ENCODE measurements at places on chromosomes 6 and 20.
A peak's percentile ranks its signal among the peaks of the same experiment; 100 is the strongest.

- no peak for DNase-seq
These were observed 38.1 kb downstream of the B4GALT5 start for GRCh38 chr20:49675368-49676151.

DNA sequence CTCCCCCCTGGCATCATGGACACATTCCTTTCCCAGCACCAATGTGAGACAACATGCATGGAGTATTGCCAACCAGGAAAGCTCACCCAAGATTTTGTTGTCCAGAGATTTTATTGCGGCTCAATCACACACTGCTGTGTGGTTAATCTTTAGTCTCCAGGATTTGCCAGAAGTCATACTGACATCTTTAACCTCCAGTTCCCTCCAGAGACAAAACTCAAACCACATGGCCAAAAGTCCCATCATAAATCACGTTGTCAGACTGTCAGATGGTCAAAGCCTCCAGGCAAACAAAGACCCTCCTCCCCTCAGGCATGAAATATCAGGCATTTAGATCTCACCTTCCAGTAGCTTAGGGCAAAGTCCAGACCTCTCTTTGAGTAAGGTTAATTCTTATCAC is 97.3 kb upstream of the OPRM1 start:
- DNase-seq, result no peak

DNA sequence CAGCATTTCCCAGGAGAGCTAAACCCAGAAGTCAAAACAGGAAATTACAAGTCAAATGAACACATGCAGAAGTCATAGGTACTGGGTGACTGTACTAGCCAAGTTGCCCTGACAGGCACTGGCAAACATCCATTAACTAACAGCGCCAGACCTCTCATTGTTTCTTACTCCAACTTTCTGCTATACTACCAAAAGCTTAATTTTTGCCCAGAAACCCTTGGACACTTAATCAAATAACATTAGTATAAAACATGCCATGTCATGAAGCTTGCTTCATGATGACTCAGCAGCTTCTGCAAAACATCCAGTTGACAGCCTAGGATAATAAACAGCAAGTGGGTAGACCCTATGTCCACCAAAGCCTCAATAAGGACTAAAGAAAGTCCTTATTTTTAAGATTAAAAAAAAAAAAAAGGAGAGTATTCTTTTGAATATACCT is 3.5 kb downstream of the NUP153 start:
- DNase-seq, result peak; percentile 52

DNA sequence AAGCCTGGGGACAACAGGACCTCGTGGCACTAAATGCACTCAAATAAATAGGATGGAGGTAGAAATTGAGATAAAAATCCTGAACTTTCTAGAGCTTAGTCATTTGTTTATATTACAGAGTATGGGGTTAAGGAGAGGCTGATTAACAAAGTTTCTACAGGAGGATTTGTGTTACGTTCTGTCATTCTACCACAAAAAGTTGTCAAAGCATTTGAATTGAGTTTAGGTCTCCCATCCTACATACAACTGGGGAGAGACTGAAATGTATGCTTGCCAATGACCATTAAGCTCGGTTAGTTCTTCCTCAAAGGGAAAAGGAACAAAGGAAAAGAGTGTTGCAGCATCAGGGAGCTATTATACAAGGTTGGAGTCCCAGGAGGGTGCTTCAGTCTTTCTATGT is 597.9 kb downstream of the COL12A1 start:
- no peak for DNase-seq

DNA sequence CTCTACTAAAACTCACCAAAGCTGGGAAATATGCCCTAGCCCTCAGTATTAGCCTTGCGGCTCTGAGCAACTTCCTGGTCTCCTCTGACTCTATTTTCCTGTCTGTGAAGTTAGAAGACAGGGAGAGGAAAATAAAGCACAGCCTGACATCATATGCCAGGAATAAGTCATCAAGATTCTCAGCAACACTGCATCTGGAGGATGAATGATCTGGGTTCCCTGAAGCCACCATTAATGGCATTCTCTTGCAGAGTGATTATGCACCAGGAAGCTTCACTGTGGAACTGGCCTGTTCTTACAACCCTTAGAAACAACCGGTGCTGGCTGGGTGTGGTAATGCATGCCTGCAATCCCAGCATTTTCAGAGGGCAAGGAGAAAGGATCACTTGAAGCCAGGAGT is 12.4 kb downstream of the ADGRF5 start:
- DNase-seq, result no peak

- no peak for DNase-seq
These were observed 22.9 kb upstream of the CD83 start for GRCh38 chr6:14094721-14095120.

DNA sequence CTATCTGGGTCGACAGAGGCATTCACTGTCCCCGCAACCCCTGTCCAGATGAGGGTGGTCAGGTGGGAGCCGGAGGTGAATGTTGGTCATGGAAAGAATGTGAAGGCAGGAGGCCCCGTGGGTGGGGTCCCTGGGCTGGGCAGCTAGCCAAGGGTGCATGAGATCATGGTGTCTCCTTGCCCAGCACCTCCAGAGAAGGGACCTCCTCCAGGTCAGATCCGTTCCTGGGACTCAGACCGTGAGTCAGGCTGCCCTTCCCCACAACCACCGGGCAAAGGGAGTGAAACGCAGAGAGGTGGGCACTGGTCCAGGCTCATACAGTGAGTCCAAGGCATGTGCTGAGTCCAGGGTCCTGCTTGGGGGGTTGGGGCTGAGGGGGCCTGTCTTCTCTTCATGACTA is 3.5 kb downstream of the FOXS1 start:
- DNase-seq, result no peak

DNA sequence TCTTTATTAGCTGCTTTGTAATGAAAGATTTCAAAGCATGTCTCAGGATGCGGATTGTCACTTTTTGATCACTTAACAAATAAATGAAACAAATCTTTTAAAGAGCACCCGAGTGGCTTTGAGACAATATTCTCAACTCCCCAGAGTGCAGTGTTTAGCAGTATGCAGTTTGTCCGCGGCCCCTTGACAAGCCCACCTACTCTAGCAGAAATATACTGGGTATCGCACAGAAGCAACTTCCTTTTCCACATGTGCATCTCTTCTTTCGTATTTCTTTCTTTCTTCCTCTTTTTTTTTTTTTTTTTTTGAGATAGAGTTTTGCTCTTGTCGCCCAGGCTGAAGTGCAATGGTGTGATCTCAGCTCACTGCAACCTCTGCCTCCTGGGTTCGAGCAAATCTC is 84.5 kb upstream of the FAM184A start:
- DNase-seq, result no peak

DNA sequence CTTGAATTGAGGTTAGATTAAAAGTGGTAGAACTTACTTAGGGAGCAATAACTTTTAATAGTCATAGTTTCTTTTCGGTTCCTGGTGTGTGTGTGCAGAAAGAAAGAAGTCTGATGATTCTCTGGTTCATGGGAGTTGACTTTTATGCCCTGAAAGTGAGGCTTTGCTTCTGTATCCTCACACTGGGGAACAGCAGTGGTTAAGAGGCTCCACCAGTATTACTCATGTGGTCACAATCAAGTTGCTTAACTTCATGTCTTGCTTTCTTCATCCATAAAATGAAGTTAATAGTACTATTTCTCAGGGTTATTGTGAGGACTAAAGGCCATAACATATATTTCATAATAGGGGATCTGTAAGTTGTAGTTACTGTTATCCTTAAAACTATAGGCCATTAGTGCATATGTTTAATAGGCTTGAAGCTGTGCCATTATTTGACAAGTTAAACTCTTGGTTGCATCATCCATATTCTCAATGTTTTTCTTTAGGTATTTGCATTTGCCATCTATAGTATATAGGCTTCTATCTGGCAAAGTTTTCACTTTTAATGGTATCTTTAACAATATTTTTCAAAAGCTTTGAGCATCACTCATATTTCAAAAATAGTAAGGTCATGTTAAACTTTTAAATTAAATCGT is 262.4 kb downstream of the PLCB1 start:
- DNase-seq, result peak; percentile 29

DNA sequence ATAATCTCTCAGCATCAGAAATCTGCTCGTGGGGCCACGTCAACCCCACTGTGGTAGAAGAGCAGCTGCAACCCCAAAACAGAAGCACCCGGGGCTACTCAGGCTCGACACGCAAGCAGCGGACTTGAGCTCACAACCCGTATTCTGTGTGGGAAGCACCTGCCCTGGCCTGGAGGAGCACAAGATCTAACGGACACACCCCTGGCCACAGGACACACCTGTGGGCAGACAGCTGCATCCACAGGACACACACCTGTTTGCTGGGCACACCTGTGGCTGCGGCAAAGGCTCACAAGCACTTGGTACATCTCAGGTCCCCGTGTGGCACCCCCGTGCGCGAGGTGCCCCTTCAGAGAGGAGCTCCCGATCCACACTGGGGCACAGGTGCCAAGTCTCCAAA is 36.5 kb downstream of the ZBTB46 start:
- DNase-seq, result peak; percentile 33

GRCh38 chr6:111564482-111564945 is 41.2 kb downstream of the TRAF3IP2 start:
- no peak for DNase-seq

GRCh38 chr6:169168302-169168630 is 85.4 kb downstream of the THBS2 start:
- DNase-seq, result no peak

DNA sequence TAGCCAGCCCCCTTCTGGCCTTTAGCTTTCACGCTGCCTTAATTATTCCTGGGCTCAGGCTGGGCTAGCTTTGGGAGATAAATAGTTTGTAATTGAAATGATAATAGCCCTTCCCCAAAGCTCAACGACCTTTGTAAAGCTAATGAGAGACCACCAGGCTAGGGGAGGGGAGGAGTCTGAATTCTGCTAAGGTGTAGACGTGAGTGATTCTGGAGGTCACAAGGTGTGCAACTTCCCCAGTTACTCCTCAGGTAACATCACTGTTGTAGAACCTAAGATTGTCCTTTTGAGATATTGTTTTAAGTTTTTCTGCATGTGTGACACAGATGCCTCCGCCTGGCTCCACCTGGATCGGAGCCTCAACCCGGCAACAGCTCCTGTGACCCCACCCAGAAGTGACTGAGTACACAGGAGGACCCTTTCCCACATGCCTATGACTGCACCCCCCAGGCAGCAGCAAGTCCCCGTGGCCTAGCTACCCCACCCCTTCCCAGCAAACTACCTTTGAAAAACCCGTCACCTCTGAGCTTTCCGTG is 5.8 kb upstream of the GPR31 start:
- DNase-seq, result no peak

DNA sequence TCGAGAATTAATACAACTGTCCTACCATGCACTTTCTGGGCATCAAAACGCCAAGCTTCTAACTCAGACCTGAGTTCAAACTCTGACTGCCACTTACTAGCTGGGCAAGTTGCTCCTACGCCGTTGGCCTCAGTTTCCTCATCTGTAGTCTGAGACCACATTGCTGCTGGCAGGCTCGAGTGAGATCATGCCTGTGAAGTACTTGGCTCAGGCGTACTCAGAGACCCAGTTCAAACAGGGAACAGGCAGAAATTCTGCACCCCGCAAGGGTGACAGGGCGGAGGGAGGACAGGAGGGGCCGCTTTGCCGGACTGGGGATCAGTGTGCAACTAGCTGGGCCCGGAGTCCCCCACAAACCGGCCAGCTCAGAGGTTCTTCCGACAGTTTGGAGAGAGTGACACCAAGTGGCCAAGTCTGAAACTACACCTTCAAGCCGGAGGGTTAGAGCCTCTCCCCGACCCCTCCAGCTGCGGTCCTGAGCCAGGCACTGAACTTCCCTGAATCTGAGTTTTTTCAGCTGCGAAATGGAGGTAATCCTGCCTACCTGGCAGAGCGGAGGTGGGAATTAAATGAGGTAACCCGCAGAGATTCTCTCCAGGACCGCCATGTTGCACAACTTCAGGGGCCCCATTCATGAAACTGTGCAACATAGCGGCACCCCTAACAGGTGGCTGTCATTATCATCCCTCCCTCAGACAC is 46.0 kb upstream of the PTPN1 start:
- peak; percentile 62 for DNase-seq

GRCh38 chr20:22455259-22455658 is 129.1 kb downstream of the FOXA2 start:
- DNase-seq, result no peak

DNA sequence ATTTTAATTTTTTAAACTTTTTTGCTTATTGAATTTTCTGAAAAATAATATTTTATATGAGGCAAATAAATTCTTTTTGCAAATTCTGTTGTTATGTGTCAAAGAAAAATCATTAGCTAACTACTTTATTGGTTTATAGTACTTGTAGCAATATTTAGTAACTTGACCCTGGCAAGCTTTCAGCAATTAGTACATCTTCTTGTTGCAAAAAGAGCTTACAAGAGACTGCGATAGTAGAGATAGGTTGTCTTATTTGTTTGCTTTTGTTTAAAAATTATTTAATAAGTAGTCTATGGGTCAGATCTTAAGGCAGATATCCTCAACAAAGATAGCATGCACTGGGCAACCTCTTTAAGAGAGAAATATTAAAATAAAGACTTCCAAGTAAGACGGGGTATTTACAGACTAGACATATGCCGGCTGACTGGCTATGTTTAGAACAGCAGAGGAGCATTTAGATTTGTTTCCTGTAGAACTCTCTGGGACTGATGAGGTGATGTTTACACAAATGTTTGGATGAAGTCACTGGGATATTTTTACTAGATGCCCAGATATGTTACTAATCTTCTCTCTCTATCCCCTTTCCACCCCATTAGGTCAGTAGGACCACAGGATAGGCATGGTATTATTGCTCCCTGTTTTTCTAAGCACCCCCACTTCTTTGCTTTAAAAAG is 25.0 kb downstream of the VGLL2 start:
- no peak for DNase-seq

DNA sequence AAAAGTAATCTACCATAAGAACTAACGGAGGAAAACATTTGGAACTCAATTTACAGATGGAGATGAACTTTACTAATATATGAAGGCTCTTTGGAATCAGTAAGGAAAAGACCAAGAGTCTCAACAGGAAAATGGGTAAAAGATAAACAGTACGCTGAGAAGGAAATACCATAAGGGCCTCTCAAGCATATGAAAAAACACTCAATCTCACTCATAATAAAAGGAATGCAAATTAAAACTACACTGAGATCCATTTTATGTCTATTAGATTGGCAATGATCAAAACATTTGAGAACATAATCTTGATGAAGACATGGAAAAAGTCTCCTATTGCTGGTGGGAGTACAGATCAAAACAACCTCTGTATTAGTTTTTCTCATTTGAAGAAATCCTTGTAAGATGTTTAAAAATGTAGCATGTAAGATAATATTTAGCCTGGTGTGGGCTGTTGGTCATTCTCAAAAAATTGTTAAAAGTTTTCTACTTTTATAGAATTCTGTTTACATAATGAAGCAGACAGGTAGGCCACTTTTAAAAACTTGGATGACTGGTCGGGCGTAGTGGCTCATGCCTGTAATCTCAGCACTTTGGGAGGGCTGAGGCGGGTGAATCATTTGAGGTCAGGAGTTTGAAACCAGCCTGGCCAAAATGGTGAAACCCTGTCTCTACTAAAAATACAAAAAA is 14.5 kb downstream of the REV3L start:
- no peak for DNase-seq

GRCh38 chr20:33299111-33299603 is 16.1 kb downstream of the BPIFB1 start:
- DNase-seq, result peak; percentile 60
